Adrenal gland (tissue), 19 donors: ENCODE measurements at places on chromosomes 6 and 20. TPM values are rescaled to one million over a fixed set of nuclear protein-coding genes. Genes with fewer than 3 reads are reported as not detected.

DNA sequence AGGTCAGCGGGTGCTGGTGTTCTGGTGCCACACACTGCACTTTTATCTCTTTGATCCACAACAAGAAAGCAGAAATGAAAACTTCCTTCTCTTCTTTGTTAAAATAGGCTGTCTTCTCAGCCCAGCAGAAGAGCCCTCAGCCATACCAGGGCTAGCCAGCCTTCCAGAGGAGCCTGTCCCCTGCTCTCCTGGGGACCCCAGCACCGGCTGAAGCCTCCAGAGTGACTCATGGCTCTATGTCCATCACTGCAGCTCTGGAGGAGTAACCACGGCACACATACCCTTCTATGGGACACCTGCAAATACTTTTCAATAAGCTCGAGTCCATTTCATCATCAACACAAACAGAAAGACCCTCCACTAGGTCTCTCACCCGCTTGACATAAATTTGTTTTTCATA is 135.6 kb upstream of the CST7 start:
- no peak overlapping the region for H3K4me3 ChIP-seq
- H3K27me3 ChIP-seq: no peaks in the 10 kb centered on the region
- no peaks in the 10 kb centered on the region for H3K36me3 ChIP-seq

DNA sequence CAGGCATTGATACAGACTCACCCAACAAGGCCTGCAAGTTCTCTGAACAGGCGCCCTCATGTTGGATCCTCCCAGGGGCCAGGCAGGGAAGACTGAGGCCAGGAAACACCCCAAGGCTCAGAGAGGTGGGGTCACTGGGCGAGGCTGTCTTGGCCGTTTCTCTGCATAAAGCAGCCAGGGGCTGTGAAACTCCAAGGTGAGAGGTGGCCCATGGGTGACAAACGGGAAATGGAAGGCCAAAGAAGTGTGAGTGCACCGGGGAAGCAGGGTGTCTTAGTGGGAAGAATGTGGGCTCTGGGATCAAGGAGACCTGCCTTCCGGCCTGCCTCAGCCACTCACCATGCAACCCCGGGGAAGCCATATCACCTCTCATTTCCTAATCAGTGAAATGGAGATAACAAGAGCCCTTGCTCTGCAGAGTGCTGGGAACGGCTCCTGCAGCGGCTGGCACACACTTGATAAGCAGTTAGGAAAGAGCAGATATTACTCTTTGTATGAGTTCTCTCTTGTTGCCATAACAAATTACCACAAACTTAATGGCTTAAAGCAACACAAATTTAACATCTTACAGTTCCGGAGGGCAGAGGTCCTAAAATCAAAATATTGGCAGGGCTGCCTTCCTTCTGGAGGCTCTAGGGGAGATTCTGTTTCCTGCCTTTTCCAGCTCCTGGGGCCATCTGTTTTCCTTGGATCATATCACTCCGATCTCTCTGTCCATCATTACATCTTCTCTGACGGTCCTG is 168.6 kb downstream of the NFATC2 start:
- no peaks in the 10 kb centered on the region for H3K27me3 ChIP-seq
- H3K36me3 ChIP-seq: no peaks in the 10 kb centered on the region
- H3K27ac ChIP-seq: no peak overlapping the region
- no peak for DNase-seq

- no peaks in the 10 kb centered on the region for H3K4me1 ChIP-seq
- no peak overlapping the region for H3K4me3 ChIP-seq
- H3K27ac ChIP-seq: no peak overlapping the region
- no peaks in the 10 kb centered on the region for H3K27me3 ChIP-seq
- DNase-seq: no peak
Observed at GRCh38 chr6:9095729-9096128, 660.4 kb upstream of the SLC35B3 start.

Gene ZC2HC1B
- total RNA-seq: not detected

- no peak overlapping the region for H3K27ac ChIP-seq
- H3K4me1 ChIP-seq: no peaks in the 10 kb centered on the region
- DNase-seq: no peak
- no peaks in the 10 kb centered on the region for H3K27me3 ChIP-seq
Observed at GRCh38 chr6:22091424-22091948, 205.3 kb downstream of the PRL start.

DNA sequence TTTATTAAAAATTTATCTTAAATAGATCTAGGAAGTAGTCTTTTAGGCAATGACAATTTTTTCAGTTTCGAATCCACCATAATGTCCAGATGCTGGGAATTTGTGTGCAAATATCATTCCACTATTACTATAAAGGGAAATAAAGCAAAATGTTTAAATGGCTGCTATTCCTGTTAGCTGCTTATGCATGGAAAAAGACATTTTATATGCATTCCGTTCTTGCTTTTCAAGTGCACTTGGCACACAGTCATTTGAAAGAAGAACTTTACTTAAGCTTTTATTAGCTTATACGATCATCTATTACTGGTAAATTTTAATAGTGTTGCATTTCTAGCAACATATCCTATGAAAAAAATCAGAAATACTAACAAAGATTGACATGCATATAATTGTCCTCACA is 42.0 kb downstream of the PRL start:
- no peak for DNase-seq
- H3K4me1 ChIP-seq: peaks cover 15% of the 10 kb centered on the region
- no peaks in the 10 kb centered on the region for H3K27me3 ChIP-seq
- no peak overlapping the region for H3K27ac ChIP-seq
- no peaks in the 10 kb centered on the region for H3K36me3 ChIP-seq

Gene RBM24
- total RNA-seq: not detected

Gene GRM4
- total RNA-seq: not detected

DNA sequence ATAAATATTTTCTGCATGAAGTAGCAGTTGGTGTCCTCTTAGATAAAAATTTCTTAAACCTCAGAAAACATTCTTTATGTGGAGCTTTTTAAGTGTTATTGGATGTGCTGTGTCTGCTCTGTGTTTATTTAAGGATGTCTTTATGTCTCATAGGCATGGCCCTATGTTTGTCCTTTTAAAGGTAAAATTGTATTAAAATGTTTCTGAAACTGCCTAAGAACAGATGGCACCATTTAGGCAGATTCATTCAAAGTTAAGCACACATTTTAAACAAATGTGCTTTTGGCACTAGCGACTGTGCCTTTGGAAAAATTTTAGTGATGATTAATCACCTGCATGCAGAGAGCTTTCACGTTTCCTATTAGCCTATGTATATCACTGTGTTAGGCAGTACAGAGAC is 125.2 kb downstream of the KIF6 start:
- H3K4me3 ChIP-seq: no peak overlapping the region
- DNase-seq: no peak
- no peak overlapping the region for H3K27ac ChIP-seq
- H3K27me3 ChIP-seq: no peaks in the 10 kb centered on the region
- H3K36me3 ChIP-seq: no peaks in the 10 kb centered on the region

- no peaks in the 10 kb centered on the region for H3K27me3 ChIP-seq
- H3K36me3 ChIP-seq: no peaks in the 10 kb centered on the region
- H3K4me1 ChIP-seq: no peaks in the 10 kb centered on the region
- no peak overlapping the region for H3K27ac ChIP-seq
- no peak for DNase-seq
- H3K4me3 ChIP-seq: no peak overlapping the region
Observed at GRCh38 chr6:139903411-139904157, 529.1 kb upstream of the CITED2 start.

- no peak overlapping the region for H3K27ac ChIP-seq
- no peak overlapping the region for H3K4me3 ChIP-seq
- no peaks in the 10 kb centered on the region for H3K4me1 ChIP-seq
- no peak for DNase-seq
- H3K36me3 ChIP-seq: no peaks in the 10 kb centered on the region
- no peaks in the 10 kb centered on the region for H3K27me3 ChIP-seq
Observed at GRCh38 chr6:47141171-47141570, 99.0 kb upstream of the ADGRF1 start.
